Stimulated activated CD8-positive, alpha-beta memory T cell treated with anti-CD3 and anti-CD28 coated beads, Interleukin-7, amount 100 ng/mL, for 1 hour (primary cell): ENCODE measurements at places on chromosomes 2 and 18.

GRCh38 chr18:70641156-70641775, 352.4 kb downstream of the SOCS6 start:
- no peak for DNase-seq

GRCh38 chr2:232350804-232351685, 27.5 kb upstream of the ALPP start:
- no peak for DNase-seq

DNA sequence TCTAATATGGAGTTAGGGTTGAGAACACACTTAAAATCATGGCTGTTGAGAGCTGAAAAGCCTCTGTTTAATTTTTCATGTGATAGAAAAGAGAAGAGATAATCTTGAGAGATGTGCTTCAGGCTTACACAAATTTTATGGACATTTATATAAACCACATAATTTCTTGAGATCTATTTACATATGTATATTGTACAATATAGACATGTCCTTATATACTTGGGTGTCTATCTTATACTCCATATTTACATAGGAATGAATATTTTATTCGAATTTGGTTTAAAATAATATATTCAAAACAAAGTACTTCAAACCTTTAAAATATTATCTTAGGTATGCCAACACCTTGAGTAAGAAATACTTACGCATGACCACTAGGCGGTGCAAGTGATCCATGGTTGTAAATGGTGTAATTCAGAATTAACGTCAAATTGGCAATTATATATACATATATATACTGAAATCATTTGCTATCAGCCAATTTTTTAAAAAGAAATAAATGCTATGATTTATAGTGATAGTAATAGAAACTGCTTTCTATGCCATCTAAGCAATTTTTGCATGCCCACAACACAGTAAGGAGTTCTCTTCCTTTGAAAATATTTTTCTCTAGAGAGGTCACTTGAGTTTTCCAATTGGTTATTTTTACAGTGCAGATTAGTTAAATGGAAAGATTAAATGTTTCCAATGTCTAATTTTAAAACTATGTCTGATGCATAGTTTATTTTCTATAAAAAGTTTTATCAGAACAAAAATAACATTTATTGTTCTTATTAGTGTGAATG, 37.6 kb upstream of the SPAG16 start:
- DNase-seq: no peak

GRCh38 chr2:101740555-101740964, 43.1 kb downstream of the MAP4K4 start:
- no peak for DNase-seq

DNA sequence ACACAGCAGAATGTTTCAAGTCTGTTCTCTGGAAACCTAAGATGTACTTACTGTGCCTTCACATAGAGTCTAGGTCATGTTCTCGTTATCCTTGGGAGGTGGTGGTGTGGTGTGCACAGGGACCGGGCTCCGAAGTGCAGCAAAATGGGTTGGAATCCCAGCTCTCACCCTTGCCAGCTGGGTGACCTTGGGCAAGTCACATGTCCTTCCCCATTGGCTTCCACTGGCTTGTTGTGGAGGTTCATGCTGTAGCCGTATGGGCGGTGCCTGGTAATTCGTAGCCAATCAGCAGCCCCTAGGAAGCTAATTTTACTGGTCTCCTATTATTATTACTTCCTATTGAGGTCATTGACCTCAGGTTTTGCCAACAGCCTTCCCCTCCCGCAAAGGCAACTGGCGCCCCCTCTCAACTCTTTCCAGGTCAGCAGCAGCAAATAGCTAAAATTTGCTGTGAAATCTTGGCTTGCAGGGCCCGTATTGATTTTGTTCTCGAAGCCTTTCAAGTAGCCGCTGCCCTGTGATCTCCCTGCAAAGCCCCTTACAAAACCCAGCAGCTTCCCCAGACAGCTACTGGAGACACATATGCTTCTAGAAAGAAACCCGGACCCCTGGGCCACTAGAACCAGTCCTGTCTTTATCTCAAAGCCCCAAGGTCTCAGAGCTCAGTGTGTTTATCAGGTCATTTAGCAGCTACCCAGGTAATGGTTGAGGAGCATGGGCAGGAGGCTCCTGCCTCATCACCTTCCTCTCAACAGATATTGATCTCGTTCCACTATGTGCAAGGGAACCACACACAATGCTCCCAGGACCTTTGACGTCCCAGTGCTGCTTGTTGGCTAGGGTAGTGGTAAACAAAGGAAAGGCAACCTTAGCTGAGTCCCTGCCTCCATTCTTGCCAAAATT, 66.5 kb upstream of the SLC1A4 start:
- no peak for DNase-seq

DNA sequence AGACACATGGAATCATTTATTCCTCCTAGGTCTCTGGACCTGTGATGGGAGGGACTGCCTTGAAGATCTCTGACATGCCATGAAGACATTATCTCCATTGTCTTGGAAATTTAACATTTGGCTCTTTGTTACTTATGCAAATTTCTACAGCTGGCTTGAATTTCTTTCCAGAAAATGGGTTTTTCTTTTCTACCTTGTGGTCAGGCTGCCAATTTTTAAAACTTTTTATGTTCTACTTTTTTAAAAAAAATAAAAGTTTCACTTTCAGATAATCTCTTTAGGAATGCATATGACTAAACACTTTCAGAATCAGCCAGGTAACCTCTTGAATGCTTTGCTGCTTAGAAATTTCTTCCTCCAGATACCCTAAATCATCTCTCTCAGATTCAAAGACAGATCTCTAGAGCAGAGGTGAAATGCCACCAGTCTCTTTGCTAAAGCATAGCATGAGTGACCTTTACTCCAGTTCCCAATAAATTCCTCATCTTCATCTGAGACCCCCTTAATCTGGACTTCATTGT, 209.6 kb downstream of the RPRM start:
- DNase-seq: no peak

- no peak for DNase-seq
Measured at GRCh38 chr2:161436411-161436810, 20.3 kb downstream of the TBR1 start.

GRCh38 chr18:23861805-23862470, 152.6 kb upstream of the TTC39C start:
- DNase-seq: no peak

- DNase-seq: no peak
Measured at GRCh38 chr2:215637651-215638050, 201.8 kb upstream of the FN1 start.

- no peak for DNase-seq
Measured at GRCh38 chr2:95031726-95032116, 6.2 kb downstream of the MAL start.

GRCh38 chr2:205280596-205281236, 401.6 kb upstream of the NRP2 start:
- no peak for DNase-seq

DNA sequence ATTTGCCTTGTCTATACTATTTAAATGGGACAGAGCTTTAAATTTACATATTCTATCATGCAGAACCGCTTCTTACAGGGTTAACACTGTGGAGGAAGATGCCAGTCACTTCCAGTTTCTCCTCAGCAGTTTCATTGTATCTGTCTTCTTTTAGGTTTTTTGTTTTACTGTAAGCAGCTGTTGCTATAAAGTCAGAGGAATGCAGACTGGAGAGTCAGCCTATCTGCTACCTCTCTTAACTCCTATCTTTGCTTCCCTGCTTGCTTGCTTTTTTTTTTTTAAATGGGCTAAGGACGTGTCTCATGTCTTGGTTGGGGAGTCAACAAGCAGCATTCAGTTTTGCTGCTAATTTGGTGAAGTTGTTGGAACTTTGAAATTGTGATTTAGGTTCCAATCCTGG, 8.9 kb downstream of the EPC2 start:
- no peak for DNase-seq

- no peak for DNase-seq
Measured at GRCh38 chr2:28055325-28055970, 164.9 kb downstream of the BABAM2 start.

DNA sequence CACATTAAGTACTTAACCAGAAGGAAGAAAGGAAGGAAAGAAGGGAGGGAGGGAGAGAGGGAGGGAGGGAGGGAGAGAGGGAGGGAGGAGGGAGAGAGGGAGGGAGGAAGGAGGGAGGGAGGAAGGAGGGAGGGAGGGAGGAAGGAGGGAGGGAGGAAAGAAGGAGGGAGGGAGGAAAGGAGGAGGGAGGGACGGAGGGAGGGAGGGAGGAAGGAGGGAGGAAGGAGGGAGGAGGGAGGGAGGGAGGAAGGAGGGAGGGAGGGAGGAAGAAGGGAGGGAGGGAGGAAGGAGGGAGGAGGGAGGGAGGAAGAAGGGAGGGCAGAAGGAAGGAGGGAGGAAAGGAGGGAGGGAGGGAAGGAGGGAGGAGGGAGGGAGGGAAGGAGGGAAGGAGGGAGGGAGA, 363.3 kb downstream of the MBD2 start:
- DNase-seq: no peak

GRCh38 chr18:23903971-23904370, 110.6 kb upstream of the TTC39C start:
- DNase-seq: no peak

DNA sequence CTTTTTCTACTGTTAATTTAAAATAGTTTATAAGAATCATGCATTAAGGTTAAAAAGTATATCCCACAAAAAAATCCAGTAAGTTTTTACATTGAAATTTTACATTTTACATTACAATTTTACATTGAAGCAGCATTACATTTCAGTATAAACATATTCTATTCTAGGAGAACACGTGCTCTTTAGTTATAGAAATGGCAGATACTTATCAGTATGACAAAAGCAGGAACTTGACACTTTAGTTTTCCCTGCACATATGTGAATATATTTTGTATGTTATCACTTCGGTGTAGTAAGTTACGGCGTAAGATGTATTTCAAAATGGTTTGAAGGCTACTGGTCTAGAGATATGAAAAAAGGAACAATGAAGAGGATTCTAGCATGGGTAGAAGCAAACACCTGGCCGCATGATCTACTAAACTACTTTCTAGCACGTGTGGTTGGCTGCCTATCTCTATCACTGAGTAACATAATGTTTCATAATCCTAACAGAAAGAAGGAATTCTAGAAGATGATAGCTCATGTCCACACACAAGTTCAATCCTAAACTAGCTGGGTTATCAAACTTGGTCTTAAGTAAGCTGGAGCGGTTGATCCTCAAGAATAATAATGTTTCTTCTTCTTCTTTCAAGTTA, 5.4 kb downstream of the IMMT start:
- no peak for DNase-seq

DNA sequence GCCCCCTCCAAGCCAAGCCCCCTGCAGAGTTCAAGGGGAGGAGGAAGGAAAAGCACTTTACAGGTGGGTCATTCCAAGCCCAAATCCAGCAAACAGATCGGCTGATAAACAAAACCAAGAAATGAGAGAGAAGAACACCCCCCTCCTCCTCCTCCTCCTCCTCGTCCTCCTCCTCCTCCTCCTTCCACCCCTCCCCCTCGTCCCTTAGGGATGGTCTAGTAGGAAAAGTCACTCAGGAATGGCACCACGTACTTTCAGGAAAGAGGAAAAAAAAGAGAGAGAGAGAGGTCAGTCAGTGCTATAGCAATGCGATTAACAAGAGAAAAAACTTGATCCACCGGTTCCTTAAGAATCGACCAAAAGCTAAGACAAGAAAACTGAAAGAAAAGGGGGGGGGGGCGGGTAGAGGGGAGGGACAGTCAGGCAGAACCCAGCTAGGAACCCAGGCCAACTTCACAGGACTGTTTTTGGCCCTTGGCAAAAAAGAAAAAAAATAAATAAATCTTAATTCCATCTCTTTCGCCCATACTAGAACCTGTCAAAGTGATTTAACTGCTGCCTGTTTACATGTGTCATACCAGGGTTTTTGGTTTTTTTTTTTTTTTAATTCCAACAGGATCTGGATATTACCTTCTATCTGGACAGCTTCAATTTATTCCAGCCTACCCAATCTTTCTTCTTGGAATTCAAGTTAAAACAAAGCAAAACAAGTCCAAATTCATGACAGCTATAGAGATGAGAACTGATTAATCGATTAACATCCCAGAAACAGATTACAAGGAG, 906 bp downstream of the IKZF2 start:
- no peak for DNase-seq

- DNase-seq: no peak
Measured at GRCh38 chr2:65049010-65049639, 7.1 kb upstream of the CEP68 start.

DNA sequence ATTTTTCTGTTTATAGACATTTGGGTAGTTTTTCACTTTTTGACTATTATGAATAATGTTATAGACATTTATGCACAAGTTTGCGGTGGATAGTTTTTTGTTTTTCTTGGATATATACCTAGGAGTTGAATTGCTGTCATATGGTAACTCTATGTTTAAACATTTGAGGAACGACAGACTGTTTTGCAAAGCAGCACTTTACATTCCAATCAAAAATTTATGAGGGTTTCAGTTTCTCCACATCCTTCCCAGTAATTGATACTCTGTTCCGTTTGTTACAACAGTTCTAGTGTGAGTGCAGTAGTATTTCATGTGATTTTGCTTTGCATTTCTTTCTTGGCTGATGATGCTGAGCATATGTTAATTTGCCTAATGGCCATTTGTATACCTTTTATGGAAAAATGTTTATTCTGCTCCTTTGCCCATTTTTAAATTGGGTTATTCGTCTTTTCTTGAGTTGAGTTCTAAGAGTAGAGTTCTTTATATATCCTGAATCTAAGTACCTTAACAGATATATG, 617.3 kb upstream of the LRATD1 start:
- no peak for DNase-seq

DNA sequence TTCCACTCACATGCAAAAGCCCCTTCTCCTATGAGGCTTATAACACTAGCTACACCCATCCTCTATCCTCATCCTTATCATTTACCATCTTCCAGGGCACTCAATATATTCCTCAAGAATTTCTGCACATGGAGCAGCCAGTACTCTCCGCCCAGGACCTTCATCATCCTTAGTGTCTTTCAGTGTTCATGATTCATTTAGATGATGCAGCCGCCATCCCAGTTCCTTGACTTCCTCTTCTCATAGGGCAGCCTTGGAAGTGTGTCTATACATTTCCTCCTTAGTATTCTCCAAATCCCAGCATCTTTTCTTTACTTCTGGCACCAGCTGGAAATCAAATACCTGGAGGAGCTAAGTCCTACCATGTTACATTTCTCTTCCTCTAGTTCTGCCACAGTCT, 3.0 kb upstream of the ITSN2 start:
- no peak for DNase-seq

GRCh38 chr2:193810533-193810932, 1615.8 kb upstream of the TMEFF2 start:
- DNase-seq: no peak

DNA sequence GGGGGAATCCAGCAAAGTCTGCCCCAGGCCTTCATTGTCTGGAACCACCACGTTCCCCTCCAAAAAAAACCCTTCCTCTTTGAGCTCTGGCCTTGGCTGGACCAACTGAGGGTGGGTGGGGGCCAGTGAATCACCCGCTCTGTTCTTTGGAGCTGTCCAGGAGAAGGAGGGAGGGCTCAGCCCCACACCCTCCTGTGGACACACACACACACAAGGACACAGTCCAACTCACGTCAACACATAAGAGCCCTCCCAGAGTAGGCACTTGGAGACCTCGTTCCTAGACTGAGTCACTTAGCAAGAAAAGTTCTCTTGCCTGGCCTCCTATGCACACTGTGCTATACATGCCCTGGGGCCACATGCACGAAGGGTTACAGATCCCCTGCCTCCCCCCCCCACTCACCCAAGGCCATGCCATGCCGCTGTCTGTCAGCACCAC, 1.2 kb upstream of the TNS1 start:
- no peak for DNase-seq
